Nephron progenitor cell (in vitro differentiated cells): ENCODE measurements at places on chromosomes 7 and 10.

DNA sequence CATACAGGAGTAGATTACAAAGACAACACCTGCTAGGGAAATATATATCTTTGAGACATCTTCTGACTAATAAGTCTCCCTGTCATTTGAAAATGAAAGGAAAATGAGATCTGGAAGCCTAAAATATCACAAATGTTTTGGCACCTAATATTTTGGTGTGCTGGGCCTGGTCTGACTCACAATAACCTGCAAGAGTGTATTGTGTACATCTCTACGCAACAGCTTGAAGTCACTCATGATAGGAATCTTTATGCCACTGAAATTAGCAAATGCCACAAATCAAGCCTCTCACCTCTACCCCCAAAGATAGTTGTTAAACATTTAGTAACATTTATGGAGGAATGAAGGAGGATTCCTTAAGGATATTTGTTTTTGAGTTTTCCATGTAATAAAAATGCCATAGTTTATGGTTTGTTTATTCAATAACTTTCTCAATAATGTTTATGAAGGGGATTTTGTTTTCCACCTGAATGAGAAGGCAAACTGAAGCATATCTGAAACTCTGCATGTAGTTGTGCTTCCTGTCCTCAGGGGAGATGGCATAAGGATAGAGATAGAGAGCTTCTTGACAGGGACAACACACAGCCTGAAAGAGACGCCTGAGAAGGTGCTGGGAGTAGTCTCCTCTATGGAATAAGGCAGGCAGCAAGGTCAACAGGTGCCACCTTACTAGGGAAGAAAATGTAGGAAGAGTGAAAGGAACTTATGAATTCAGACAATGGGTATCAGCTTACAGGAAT is 197.4 kb downstream of the AHR start:
- DNase-seq: no peak

GRCh38 chr10:127464561-127464960 is 84.5 kb upstream of the NPS start:
- no peak for DNase-seq

- no peak for DNase-seq
Measured at GRCh38 chr10:112827951-112828350, 122.1 kb upstream of the TCF7L2 start.

GRCh38 chr7:2613931-2614600 is 17.7 kb upstream of the TTYH3 start:
- DNase-seq: no peak

GRCh38 chr7:112481833-112482670 is 1.3 kb downstream of the LSMEM1 start:
- no peak for DNase-seq

DNA sequence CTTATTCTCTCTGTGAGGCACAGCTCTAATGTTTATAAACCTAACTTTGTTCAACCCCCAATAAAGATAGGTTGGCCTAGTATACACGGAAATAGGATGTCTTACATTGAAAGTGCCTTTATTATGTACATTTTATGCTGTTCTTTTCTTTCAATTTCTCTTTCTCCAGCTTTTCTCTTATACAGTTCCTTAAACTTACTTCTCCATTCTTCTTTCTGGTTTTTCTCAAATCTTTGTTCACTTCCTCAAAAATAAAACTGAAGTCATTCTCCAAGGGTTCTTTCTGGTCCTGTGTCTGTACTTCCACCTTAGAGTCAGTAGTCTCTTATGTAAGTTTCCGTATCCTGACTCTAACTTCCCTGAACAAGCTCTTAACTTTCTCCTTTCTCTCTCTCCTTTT is 29.2 kb upstream of the NAMPT start:
- no peak for DNase-seq

- no peak for DNase-seq
Measured at GRCh38 chr10:18446205-18446604, 205.2 kb downstream of the NSUN6 start.

DNA sequence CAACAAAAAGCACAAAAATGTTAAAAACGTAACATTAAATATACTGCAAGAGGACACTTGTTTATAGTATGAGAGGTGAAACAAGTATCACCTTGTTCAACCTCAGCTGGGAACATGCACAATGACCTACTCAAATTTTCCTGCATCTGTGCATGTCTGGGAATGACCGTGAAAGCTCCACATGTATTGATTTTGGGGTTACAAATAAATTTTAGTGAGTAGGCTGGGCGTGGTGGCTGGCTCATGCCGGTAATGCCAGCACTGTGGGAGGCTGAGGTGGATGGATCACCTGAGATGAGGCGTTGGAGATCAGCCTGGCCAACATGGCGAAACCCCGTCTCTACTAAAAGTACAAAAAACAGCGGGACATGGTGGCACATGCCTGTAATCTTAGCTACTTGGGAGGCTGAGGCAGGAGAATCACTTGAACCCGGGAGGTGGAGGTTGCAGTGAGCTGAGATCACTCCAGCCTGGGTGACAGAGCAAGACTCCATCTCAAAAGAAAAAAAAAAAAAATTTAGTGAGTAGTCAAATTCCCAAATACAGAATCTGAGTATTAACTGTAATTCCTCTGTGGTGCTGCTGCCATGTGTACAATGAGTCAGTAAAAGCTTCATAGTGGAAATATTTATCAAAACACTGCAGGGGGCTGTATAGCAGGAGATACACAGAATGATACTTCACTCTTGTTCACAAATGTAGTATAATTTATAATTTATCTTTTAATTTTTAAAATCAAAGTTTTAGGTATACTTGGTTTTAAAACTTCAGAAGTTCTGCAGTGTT is 41.1 kb downstream of the SUGCT start:
- DNase-seq: no peak

DNA sequence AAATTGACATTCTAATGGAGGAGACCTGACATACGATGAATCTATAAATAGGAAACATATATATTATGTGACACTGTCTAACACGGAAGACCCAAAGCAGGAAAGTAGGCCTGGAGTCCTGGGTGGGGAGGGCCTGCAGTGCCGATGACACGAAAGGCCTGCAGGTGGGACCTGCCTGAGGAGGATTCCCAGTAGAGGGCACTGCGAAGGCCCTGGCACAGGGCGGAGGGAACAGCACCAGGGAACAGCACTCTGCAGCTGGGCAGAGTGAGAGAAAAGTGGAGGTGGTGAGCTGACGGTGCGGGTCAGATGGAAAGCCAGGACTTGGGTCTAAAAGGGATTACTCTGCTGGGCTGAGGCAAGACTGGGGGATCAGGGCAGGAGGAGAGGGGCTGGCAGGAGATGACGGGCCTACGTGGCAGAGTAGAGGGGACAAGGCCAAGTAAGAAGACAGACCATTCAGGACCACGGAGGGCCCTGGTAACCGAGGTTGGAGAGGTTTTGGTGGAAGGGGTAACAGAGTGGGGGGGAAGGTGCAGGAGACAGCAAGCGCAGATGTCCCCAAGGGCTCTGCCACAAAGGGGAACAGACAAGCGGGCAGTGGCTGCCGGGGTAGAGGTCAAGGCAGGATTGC is 8.1 kb downstream of the ZNF746 start:
- DNase-seq: no peak

GRCh38 chr7:70229242-70229641 is 631.0 kb downstream of the AUTS2 start:
- no peak for DNase-seq

DNA sequence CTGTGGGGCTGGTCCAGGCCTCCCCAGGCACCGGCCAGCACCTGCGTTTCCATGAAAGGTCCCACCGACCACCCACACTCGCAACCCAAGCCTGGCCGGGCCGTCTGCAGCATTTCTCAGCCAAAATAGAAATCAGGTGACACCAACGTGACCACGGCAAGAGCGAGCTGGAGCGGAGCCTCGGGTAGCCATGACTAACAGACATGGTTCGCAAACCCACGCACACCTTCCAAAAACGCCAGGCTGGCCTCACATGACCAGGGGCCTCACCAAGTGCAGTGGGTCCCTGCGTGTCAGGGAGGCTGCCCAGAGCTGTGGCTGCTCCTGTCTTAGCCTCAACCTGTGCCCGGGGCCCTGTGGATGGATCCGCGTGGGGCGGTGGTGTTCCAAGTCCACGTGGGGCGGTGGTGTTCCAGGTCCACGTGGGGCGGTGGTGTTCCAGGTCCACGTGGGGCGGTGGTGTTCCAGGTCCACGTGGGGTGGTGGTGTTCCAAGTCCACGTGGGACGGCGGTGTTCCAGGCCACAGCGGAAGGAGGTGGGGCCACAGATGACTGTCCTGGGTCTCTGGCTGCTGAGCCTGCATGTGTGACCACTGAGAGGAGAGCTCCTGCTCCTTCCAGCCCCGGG is 64.4 kb upstream of the ADGRA1 start:
- DNase-seq: no peak

GRCh38 chr7:28029051-28029450 is 151.5 kb downstream of the JAZF1 start:
- no peak for DNase-seq
